Activated T-cell treated with anti-CD3 and anti-CD28 coated beads, Interleukin-2, amount 50 U/mL, for 24 hours (primary cell): ENCODE measurements at places on chromosomes 2 and 18.

DNA sequence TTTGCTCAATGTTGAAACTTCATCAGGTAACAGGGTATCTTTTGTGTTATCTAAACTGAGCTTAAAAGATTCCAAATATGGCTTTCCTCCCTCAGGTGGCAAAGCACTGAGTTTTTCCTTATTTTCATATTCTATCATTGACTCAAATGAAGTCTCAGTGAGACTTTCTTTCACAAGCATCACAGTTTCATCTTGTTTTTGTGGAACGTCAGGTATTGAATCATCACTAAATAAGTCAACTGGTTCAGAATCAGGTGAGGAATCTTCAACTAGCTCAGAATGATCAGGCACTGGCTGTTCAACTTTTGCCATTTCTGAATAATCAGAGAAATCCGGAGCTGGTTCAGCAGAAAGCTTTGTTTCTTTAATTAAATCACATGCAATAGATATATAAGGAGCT is 24.6 kb downstream of the RTN4 start:
- no peak for DNase-seq

- no peak for DNase-seq
These were observed 651.3 kb downstream of the DCDC2C start for GRCh38 chr2:4354678-4355077.

DNA sequence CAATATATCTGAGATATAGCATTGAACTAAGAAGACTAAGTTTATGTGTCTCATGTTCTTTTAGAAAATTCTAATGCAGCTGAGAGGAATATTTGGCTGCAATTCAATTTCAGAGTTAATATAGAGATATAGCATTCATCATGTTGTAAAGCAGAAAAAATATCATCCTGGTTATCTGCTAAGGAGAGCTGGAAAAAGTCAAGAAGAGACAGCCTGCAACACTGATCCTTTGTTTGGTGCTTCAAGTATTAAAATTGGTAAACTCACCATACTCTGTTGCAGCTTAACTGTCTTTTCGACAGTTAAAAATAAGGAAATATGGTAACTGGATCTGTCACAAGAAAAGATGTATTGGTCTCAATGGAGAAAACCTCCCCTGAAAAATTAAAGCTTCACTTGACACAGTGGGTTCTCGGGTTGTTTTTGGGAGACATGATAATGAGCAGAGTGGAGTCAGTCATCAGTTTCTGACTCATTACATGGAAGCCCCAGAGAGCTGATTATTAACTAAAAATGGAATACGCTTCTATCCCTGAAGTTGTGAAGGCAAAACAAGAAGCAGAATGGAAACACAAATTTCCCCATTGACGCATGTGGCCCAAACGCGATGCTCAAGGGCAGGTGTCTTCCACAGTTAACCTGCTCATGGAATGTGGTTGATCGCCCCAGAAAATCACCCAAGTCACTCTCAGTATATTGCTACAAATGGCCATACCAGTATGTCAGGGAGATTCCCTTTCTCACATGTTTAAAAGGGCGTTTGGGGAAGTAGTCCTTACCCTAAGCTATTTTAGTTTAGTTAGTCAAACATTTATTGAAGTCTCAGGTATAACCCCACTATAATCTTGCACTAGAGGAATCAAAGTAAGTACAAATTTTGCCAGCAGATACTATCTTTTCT is 8.2 kb downstream of the BCL2 start:
- no peak for DNase-seq

GRCh38 chr18:11118051-11118766 is 31.2 kb downstream of the PIEZO2 start:
- no peak for DNase-seq

DNA sequence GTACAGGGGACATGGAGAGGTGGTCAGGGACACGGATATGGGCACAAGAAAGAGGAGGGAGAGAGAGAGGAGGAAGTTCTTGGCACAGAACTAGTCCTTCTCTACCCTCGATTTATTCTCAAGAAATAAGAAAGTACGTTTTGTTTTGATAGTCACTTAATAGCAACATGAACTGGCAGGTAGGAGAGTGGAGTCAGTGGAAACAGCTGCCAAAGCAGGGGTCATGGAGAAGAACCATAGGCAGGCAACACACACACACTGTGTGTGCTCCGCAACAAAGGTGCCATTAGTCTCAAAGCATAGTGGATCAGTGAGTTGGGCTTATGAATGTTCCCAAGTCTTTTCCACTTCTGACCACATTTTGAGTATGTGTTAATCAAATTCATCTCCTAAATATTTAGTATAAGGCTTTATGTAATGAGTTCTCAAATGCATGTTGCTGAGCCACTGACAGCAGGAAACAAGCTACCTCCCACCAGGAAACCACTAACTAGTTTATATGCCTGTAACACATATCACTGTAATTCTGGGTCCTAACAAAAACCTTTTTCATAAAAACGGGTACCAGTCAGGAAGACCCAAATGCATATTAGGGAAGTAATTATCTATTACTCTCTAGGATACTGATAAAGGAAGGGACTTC is 41.1 kb downstream of the IWS1 start:
- DNase-seq = no peak
